NCI-H748 treated with DMSO at 0.1 percent for 48 hours (cell line): ENCODE measurements at places on chromosomes 1 and 21.

DNA sequence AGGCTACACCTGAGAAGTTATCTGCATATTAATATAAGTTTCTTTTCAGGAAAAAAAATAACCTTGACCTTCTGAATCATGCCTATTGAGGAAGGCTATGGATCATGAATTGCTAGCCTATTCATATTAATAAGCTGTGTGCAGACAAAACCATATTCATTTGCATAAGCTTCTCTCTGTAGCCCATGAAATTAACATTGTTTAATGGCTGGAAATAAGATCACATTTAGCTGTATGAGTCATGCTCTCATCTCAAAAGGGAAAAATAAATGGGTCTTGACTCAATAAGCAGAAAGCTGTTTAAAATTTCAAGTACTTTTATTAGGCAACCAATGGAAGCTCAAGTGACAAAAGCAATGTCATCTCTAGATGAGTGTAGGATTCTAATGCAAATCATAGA, 330.0 kb upstream of the DEPDC1 start:
- no peak for DNase-seq

DNA sequence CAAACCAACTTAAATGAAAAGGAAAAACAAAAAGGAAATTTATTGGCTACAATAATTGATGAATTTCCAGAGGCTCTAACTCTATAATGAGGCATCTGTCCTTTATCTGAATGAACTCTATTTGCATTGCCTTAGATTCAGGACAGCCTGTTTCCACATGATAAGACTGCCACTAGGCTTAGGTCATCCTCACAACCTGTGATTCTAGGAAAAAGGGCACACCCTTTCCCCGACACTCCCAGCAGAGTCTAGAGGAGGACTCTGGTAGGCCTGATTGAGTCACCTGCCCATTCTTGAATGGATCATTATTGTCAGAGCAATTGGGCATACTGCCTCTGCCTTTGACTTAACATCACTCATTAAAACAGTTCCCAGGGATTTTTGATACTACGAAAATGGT, 262.8 kb downstream of the TPR start:
- DNase-seq, result no peak

DNA sequence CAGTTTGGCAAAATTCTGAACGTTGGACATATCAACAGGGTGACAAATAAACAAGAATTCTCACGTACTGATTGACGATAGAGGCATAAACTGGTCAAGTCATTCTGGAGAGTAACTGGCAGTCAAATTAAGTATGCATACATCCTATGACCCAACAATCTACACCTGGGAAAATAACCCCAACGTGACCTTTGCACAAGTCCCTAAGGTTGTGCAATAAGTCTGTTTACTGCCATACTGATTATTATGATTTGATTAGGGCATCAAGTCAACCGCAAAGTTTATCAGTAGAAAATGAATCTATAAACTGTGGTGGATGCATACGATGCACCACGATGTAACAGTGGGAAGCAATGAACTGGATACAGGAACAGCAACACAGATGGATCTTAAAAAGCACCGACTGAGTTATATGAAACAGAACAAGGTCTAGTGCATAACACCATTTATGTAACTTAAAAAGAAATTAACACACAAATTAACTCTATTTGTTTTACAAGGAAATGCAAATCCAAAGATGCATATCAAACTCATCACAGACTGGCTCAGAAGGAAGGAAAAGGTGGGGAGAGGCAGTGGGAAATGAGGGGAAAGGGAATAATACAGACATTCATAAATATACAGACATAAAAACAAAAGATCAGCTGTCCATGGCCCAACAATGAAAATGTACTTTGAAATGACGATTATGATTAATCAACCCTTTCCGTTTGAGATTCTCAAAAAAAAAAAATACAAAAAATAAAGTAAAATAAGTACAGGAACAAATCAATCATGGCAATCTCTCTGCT, 41.0 kb upstream of the SEC16B start:
- no peak for DNase-seq

DNA sequence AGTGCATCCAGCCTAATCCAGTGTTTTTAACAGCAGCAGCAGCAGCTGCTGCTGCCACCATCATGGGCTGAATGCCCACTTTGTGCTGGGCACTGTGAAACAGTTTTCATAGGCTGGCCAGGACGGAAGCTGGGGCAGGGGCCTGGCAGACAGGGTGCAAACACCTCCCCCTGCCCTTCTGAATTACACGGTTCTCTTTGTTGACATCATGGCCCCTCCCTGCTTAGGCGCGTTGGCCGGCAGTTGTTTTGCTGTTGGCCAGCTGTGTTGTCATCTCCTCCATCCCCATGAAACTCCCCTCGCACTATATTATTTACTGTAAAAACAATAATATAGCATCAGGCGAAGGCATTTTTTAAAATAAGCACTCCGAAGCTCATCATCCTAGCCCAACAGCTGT, 33.1 kb downstream of the PTPRU start:
- no peak for DNase-seq

DNA sequence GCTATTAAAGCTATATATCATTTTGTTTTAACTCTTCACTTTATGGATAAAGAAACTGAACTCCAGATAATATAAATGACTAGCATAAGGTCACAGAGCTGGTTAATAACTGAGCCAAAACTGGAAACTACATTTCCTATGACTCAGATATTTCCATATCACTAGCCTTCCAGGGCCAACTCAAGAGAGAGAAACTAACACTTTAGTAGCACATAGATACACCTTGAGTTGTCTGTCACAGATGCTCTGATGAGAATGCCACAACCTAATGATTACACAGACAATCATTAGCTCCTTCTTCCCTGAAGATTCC, 40.7 kb downstream of the NME7 start:
- no peak for DNase-seq

- no peak for DNase-seq
Measured at GRCh38 chr21:24050231-24050630, 1557.0 kb downstream of the MRPL39 start.

DNA sequence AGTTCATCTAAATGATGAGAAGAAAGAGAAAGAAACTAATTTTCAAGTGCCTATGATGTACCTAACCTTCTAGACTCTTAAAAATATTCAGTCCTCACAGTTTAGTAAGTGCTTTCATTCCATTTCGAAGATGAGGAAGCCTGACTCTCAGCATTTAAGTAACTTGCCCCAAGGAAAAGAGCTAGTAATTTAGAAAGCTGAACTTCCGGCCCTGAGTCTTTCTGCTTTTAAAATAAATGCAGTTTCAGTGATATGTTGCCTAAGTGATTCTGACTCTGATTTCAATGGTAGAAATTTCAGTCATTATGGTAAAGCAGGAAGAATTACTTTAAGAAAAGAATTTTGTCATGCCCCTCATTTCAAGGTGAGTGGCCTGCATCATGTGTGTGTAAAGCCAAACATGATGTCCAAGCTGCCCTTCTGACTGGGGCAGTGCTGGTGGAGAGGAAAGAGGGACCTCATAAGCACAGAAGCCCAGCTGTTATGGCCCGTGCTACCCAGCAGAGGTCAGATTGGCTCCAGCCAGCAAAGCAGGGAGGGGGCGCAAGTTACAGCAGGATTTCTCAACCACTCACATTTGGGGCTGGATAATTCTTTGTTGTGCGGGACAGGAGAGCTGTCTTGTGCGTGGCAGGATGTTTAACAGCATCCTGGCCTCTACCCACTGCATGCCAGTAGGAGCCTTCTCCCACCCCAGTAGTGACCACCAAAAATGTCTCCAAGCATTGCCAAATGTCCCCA, 10.7 kb downstream of the ATP1A4 start:
- DNase-seq, result no peak

DNA sequence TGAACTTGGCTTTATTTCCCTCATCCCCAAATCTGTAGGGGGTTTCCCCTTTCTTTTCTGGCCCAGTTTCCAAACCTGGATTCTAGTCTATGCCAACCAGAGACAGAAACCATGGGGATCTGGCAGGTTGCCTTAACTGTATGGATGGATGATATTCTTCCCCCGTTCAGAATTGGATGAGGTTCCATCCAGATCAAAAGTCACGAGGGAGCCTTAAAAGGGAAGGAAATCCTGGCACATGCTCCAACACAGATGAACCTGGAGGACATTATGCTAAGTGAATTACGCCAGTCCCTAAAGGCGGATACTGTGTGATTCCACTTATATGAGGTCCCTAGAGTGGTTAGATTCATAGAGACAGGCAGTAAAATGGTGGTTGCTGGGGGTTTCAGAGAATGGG, 124.4 kb downstream of the HUNK start:
- no peak for DNase-seq

GRCh38 chr1:1894354-1895059, 3.6 kb upstream of the GNB1 start:
- DNase-seq, result no peak

GRCh38 chr1:40899230-40899870, 37.2 kb upstream of the CITED4 start:
- no peak for DNase-seq

GRCh38 chr1:231046730-231047395, 6.8 kb upstream of the FAM89A start:
- DNase-seq, result no peak

GRCh38 chr1:12475947-12476346, 142.1 kb downstream of the DHRS3 start:
- no peak for DNase-seq

DNA sequence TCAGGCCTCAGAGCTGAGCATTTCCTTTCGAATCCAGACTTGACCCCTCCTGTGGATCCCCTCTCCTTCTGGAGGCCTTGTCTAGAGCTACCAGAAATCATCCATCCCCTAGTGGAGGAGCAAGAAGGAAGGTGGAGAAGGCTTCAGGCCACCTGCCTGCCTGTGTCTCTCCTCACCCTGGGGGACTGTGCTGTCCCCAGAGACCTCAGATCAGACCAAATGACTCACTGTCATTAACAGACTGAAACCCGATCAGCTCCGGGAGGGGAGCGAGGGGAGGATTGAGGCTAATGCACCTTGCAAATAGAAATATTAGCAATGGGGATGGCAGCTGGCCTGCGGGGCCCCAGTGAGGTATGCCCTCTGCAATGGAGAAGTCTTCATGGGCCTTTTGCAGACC, 2.1 kb downstream of the MYBPH start:
- no peak for DNase-seq

DNA sequence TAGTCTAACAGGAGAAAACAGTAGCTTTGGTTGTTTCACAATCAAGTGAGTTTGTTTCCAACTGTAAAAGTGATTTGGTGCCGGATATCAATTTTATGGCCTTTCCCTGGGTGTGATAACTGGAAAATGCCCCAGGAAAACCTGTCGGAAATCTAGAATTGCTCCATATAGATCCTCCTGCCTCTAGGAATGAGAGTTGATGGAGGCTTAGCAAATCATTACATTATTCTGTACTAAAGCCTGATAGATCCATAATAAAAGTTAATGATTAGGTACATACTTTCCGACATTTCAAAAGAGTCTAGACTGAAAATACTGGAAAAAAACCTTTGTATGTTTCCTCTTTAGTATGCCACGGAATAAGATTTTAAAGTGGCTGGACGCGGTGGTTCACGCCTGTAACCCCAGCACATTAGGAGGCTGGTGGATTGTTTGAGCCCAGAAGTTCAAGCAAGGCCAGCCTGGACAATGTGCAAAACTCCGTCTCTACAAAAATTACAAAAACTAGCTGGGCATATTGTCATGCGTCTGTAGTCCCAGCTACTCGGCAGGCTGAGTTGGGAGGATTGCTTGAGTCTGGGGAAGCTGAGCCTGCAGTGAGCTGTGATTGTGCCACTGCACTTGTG, 70.0 kb upstream of the SLC45A1 start:
- no peak for DNase-seq

- DNase-seq, result no peak
Measured at GRCh38 chr1:243312952-243313634, 57.3 kb downstream of the SDCCAG8 start.

GRCh38 chr1:5347726-5348125, 644.5 kb downstream of the NPHP4 start:
- DNase-seq, result no peak

GRCh38 chr21:46555225-46555617, 49.7 kb downstream of the S100B start:
- no peak for DNase-seq

DNA sequence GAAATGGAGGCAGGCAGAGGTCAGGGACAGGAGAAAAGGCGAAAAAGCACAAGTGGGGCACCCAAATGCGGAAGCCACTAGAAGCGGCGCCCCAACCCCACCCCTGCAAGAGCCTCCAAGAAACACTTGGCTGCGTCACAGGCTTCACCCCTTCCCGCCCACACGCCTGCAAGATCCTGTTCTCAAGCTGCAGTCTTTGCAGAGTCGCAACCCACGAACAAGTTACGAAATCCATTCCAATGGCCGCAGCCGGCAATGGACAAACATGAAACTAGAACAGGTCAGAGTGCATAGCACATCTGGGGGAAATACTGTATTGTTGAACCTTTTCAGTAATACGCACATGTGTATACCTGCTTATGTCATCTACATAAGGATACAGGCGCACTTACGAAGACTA, 103.6 kb downstream of the PSMG1 start:
- no peak for DNase-seq

DNA sequence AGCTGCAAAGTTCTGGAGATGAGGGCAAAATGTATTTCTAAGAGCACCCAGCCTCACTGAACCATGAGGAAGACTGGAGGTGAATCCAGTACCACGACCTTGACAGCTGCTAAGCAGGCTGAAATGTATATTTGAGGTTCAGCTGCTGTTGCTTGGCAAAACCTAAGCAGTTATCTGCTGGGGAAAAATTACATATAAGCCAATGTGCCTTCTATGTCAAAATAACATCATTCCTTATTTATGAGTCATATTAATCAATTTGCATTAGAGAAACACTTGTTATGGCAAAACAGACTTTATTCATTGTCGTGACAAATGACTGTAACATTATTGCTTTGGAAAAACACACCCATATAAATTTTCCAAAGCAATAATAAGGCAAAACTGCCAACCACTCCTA, 560.5 kb upstream of the NR5A2 start:
- DNase-seq, result no peak

DNA sequence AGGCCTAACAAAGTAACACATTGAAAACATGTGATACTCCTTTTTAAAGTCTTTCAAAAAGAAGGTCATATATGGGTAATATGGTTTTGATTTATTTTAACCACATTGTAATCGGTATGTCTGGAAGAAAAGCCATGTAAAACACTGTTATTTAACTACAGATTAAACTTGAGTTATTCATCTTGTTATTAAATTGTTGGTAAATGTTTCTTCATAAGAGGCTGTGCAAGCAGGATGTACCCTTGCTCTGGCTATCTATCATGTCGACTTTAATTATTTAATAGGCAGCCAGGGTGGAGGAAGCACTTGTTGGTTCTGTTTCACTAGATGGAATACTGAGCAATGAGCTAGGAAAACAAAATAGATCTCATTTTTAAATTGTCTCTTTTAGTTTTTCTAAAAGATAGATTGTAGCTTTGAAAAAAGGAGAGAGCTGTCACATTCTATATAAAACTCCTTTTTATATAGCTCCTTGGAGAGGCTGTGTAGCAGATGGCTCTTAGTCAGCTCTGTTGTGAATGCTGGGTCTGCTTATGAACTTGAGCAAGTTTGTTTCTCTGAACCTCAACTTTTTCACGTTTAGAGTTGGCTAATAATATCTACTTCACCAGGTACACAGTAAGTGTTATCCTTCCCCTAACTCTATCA, 39.5 kb downstream of the LRRC8B start:
- no peak for DNase-seq

DNA sequence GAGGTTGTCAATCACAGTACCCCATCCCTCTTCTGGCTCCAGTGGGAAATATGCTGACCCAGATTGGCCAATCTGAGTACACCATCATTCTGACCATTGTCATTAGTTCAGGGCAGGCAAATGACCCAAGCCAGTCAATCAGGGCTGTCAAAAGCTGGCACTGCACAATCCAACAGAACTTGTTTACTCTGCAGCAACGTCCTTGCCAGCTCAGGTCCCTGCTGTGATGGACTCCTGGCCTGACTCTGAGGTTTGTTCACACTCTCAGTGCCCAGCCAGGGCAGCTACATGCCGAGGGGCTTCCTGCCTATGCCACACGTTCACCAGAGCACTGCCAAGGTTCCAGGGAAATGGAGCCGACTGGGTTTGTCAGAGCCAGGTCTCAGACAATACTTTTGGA, 14.7 kb upstream of the OVAAL start:
- DNase-seq, result no peak
